Anterior cingulate cortex (tissue), 58 donors: ENCODE measurements at places on chromosomes 1 and 21.

DNA sequence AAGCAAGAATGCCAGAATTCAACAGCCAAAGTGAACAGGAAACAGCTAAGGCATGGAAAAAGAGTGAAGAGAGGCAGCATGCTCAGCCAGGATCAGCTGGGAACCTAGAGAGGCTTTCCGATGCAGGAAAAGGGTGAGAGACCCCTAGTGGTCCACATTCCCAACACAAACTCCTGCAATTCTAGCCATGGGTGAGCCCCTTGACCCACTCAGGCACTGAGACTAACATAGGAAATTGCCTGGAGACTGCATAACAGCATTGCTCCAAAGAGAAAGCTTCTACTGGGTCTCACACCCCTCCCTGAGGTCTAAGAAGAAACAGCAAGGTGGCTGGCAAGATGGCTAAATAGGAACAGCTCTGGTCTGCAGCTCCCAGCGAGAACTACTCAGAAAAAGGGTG lies 123.2 kb downstream of the LHX8 start:
- no peak for DNase-seq

- DNase-seq = no peak
Observed at GRCh38 chr1:153359241-153359640, 1.6 kb downstream of the S100A9 start.

- DNase-seq = no peak
Observed at GRCh38 chr1:175632667-175633066, 110.7 kb downstream of the TNR start.

DNA sequence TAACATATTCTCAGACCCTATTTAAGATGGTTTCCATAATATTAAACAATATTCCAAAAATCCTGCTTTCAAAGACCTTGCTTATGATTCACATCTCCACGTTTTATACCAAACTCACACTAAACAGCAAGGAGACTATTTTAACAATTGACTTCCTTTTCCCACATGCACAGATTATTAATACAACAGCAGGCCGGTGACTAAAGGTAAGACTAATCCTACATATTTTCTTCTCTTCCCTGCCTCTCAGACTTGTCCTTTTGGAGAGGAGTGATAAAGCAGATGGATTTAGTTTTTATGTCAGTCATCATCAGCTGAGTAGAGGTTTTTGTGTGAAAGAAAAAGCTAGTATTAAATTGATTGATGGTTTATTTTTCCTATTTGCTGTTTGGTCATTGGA lies 400.6 kb downstream of the NTNG1 start:
- no peak for DNase-seq

- DNase-seq = no peak
Observed at GRCh38 chr1:234509457-234510328, 30.7 kb upstream of the TARBP1 start.

- DNase-seq = no peak
Observed at GRCh38 chr1:155295942-155296267, 5.3 kb downstream of the PKLR start.

GRCh38 chr1:161988413-161988812 lies 35.3 kb downstream of the OLFML2B start:
- no peak for DNase-seq

GRCh38 chr1:58816747-58817221 lies 32.9 kb upstream of the JUN start:
- no peak for DNase-seq

DNA sequence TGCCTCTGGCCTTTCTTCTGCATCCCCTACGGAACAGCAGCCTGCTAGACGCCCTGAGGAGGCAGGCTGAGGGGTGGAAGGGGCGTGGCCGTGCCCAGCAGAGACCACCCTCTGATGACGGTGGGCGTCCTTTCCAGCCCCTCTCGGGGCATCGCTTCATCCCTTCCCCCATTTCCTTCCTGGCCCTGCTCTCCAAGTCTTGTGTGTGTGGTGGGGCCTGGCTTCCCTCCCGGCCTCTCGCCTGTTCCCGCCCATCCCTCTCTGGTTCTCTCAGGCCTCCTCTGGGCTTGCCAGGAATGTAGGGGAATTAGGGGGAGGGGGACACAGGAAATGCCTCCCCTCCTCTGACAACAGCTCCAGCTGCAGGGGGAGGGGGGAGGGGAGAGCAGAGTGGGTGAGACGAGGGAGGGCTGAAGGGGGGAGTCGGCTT lies 51.1 kb downstream of the SKI start:
- DNase-seq = no peak

DNA sequence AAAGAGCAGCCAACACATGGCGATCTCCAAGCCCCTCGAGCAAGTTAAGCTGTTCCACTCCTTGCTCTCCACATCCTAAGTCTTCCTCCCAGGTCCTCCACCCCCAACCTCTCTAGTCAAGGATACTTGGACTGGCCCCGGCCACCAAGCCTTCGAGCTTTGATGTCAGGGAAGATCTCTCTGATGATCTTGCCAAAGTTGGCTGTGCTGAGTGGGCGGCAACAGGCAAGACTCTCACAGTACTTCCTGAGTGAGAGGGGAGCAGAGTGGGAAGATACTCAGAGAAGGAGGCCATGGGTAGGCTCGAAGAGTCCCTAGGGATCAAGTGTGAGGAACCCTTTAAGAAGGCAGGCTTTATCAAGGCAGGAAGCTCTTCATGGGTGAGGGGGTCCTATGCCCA lies 2.8 kb downstream of the RFX5 start:
- DNase-seq = no peak

- DNase-seq = no peak
Observed at GRCh38 chr1:31433396-31433930, 20.4 kb downstream of the SERINC2 start.

DNA sequence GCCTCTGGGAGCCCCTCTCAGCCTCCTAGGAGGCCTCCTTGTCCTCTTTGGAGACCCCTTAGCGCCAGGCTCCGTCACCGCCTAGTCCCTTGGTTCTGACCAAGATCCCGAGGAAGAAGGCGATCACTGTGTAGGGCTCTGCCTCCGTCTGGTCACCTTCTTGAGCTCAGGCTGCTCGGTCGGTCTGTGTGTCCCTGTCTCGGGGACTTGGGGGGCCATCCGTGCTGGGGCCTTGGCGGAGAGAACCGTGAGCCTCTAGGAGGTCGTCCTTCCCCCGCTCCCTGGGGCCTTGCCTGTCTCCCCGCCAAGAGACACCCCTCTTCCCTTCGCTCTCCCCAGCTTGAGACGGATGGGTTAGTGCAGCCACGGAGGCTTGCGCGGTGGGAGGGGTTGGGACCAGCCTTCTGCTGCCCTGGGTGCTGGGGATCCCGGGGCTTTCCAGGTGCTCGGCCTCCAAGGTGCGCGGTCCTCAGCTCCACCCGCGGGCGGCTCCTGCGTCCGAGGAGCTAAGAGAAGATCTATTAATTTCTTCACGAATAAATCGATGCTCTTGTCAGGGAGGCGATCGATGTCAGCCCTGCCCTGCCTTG lies 701 bp upstream of the INSRR start:
- DNase-seq = no peak

DNA sequence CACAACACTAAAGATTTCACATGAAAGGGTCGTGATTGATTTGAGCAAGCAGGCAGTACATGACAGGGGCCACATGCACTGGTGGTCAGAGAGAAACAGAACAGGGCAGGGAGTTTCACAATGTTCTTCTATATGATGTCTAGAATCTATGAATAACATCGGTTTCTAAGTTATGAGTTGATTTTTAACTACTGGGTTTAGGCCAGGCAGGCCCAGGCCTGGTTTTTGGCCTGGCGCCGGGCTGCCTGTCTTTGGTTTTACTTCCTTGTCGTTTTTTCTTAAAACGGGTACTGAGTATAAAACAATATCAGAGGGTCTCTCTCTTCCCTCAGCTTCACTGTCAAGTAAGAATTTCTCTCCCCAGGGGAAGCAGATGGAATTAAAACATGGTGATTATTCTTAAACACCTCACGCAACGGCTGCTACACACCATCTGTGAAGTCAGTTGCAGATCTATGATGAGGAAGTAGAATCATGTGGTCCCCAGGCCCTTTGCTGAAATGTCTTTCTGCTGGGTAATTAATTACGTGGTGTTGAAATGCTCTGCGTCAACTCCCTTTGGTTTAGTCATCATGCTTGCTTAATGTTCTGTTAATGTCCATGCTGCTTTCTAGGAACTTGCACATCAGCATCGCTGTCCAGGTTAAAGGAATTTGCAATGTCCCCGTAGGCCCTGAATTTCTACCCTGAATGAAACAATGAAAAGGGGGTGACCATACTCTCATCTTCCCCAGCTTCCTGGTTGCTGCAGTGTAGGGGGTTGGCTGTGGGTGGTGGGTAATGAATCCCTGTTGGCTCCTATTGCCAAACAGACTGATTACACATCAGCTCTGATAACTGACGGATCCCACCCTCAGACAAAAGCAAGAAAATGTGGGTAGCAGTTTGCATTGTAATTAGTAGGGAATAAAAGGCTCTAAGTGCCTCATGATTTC lies 70.3 kb downstream of the SERINC2 start:
- DNase-seq = no peak

DNA sequence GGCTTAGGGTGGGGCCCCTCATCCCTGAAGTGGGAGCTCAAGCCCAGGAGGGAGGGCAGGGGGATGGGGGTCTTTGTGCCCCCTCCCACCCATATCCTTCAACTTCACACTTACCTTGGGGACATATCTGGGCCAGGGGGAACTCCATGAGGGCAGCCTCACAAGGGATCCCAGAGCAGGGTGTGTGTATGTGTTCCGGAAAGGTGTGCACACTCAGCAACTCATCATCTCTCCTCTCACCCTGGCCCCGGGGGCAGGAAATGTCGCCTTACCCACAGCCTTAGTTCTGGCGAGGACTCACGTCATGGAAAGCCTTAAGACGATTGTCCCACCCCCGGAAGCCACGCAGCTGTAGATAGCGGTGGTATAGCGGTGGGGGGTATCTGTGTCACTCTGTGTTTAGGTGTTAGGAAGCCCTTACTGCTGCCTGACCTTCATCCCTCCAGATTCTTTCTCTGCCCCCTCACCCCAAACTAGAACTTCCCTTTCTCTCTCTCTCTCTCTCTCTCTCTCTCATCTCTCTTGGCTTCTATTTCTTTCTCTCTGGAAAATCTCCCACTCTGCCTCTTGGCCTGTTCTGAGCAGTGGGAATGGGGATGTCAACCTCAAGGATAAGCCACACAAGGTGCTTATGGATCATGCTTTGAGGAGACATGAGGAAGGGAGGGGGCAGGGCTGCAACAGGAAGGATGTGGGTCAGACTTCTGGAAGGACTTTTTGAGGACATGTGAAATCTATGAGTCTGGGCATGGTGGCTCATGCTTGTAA lies at the start of gene SH2D2A:
Gene SH2D2A (minus strand): TSS at position 288 of the 768 bp plus-strand sequence. CDS start 140 bp downstream, at position 148.
- DNase-seq = no peak

DNA sequence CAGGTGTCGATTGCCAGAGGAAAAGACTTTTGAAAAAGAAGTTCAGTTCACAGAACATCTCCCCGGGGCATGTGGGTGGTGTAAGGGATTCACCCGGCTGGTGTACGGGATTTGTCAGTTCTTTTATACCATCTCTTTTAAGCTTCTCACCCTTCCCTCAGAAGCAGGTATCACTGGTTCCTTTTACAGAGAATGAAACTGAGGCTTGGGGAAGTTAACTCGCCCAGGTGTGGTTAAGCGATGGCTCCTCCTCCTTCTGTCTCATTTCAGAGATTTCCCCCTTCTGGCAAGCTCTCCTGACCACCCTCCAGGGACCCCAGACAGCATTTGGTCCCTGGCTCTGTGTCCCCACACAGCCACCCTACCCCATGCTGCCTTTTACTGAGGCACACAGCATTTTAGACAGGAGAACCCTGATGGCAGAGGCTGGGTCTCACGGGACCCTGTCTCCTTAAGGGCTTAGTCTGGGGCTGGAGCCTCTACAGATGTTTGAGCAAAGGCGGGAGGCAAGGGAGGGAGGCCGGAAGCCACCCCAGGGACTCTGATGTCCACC lies 2.8 kb upstream of the ECE1 start:
- no peak for DNase-seq
